ENCODE measurements at places on chromosomes 11 and 22. TPM values are rescaled to one million over a fixed set of nuclear protein-coding genes. Genes with fewer than 3 reads are reported as not detected.

The OR8G5 gene
- not detected for polyA plus RNA-seq

The CADM1 gene
- 0.83 TPM for polyA plus RNA-seq

The RFPL2 gene
- not detected for polyA plus RNA-seq

The SLC22A6 gene
- polyA plus RNA-seq = not detected

The OR51I2 gene
- polyA plus RNA-seq = not detected

The FIBIN gene
- polyA plus RNA-seq = 42.2 TPM

The SCARF2 gene
- 10.2 TPM for polyA plus RNA-seq

DNA sequence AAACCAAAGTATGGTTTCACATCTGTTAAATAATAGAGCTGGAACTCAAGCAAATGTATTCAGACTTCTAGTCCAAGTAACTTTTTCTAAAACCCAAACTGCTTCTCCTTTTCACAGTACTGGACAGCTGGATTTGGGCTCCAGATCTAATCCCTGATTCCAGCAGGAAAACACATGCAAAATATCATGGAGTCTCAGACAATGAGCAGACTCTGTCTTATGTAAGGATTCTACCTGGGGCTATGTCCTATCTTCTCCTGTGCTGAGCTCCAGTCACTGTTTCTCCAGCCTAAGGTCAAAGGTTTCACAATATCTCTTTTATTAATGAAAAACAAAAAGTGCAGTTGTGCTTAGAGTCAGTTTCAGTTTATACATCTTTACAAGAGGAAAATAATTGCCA lies 83.2 kb upstream of the EED start:
- no peak for DNase-seq
- peak overlapping the region; percentile 84 for H3K27ac ChIP-seq
- H3K27me3 ChIP-seq = no peaks in the 10 kb centered on the region
- H3K4me1 ChIP-seq = peaks cover 34% of the 10 kb centered on the region
- H3K36me3 ChIP-seq = no peaks in the 10 kb centered on the region

DNA sequence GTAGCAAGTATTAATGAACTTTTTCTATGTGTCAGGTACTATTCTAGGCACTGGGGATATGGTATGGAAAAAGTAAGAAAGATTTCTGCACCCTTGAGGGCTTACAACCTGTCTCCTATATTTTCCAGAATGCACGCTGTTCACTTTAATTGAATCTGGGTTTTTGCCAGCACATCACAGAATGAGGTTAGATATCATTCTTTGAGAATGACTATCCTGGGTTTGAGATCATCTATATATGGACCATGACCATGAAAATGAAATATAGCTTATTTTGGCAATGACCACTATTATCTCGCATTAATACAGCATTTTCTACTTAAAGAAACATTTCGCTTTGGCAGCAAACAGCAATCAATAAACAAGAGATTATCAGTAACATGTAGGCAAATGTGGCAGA lies 46.9 kb downstream of the C11orf71 start:
- no peak overlapping the region for H3K27ac ChIP-seq
- H3K36me3 ChIP-seq = no peaks in the 10 kb centered on the region
- H3K27me3 ChIP-seq = no peaks in the 10 kb centered on the region
- no peak for DNase-seq

- H3K4me3 ChIP-seq = no peak overlapping the region
- no peak overlapping the region for H3K27ac ChIP-seq
- H3K27me3 ChIP-seq = no peaks in the 10 kb centered on the region
- H3K36me3 ChIP-seq = no peaks in the 10 kb centered on the region
Measured at GRCh38 chr11:65036931-65037330, 4.1 kb upstream of the SAC3D1 start.

DNA sequence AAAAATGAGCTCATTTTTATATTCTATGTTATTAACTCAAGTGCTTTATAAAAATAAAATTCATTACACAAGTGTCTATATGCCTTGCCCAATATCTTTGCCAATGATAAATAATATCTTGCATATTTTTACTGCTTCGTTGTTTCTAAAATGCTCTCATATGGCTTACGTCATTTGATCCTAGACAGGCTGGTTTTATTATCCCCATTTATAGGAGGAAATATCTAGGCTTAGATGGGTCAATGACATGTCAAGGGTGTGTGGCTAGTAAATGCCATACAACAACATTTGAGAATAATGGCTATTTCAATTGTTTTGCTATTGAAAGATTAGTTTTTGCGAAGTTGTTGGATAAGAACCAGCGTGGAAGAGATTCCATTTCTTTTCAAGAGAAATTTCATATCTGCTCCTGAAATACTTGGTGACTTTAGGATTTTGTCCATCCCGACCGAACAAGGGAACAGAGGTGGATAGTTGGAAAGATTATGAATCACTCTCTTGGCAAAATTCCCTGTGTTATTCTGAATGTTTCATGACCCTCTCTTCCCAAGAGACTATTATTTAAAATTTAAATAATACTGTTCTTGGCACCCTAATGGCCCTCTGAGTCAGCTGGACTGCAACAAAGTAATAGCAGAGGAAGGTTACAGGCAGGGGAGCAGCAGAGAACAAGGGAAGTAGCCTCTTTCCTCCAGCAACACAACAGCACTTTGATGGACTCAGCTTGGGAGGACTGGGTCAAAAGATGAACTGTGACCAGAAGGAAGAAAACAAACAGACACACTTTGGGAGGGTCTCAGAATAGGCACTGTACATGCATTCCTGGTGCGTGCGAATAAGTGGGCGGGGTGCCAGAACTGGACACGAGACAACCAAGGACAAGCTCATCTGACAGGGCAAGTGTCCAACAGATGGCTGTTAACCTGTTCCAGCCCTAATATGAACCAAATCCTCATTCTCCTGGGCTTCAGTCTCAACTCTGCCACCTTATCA lies 94.5 kb downstream of the ME3 start:
- no peaks in the 10 kb centered on the region for H3K36me3 ChIP-seq
- no peaks in the 10 kb centered on the region for H3K27me3 ChIP-seq
- peak overlapping the region; percentile 16 for H3K4me3 ChIP-seq
- peaks cover 15% of the 10 kb centered on the region for H3K4me1 ChIP-seq

- no peaks in the 10 kb centered on the region for H3K4me1 ChIP-seq
- DNase-seq = no peak
- H3K27ac ChIP-seq = no peak overlapping the region
- no peaks in the 10 kb centered on the region for H3K36me3 ChIP-seq
Measured at GRCh38 chr11:133515107-133515506, 17.2 kb downstream of the OPCML start.

- no peaks in the 10 kb centered on the region for H3K4me1 ChIP-seq
- H3K36me3 ChIP-seq = no peaks in the 10 kb centered on the region
- H3K4me3 ChIP-seq = no peak overlapping the region
- no peak overlapping the region for H3K27ac ChIP-seq
- no peaks in the 10 kb centered on the region for H3K27me3 ChIP-seq
Measured at GRCh38 chr11:58900479-58901420, 38.5 kb upstream of the GLYATL1 start.

- peak overlapping the region; percentile 52 for H3K4me3 ChIP-seq
- H3K4me1 ChIP-seq = peaks cover 12% of the 10 kb centered on the region
- peak; percentile 18 for DNase-seq
Measured at GRCh38 chr11:84922836-84923235, 704.3 kb downstream of the DLG2 start.

- no peak overlapping the region for H3K4me3 ChIP-seq
- no peaks in the 10 kb centered on the region for H3K36me3 ChIP-seq
- no peaks in the 10 kb centered on the region for H3K27me3 ChIP-seq
- no peaks in the 10 kb centered on the region for H3K4me1 ChIP-seq
Measured at GRCh38 chr11:109747839-109748238, 325.8 kb downstream of the C11orf87 start.

DNA sequence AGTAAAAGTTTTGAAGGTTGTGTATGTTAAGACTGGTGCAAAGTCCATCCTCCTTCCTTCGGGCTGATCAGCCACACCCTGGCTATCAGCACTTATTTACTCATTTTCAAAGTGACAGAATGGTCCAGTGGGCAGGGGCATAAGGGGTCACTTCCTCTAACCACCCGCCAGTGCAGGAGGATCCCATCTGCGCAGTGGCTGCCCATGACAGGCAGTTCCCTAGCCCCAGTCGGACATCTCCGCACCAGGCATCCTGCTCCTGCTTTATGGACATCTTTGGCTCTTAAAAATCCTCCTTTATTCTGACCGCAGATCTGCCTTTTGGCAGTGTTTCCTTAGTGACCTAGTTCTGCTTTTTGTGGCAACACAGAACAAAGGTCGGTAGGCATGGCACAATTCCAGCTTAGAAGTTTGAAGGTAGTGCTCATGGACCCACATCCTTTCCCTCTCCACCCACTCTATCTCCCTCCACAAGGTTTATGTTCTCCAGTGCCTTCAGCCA lies 55.9 kb downstream of the BMAL1 start:
- no peak overlapping the region for H3K4me3 ChIP-seq
- no peaks in the 10 kb centered on the region for H3K36me3 ChIP-seq
- peaks cover 69% of the 10 kb centered on the region for H3K4me1 ChIP-seq
- peak; percentile 38 for DNase-seq
- peak overlapping the region; percentile 89 for H3K27ac ChIP-seq
- no peaks in the 10 kb centered on the region for H3K27me3 ChIP-seq

DNA sequence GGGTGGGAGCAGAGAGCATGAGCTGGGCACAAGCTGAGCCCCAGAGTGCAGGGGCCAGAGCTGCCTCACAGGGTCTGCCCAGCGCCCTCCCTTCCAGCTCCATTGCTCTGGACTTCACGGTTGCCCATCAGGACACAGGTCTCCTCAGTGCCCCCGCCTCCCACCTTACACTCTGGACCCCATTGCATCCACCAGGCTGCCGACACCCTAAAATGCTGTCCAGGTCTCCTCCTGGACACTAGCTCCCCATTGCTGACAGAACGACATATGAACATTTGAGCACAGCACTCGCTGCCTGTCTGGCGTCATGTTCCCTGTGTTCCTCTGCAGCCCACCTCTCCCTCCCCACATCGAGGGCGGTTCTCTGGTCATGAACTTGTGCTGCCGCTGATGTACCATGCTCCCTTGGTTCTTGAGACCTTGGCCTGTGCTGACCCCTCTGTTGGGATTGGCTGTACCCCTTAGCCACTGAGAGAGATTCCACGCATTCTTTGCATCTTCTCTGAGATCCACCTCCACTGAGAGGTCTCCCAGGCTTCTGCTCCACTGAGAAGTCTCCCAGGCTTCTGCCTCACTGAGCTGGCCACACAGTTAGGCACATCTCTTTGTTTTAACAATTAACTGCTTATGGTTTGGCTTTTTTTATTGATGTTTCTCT lies 34.2 kb upstream of the NECTIN1 start:
- no peaks in the 10 kb centered on the region for H3K36me3 ChIP-seq
- H3K4me3 ChIP-seq = no peak overlapping the region
- H3K27me3 ChIP-seq = no peaks in the 10 kb centered on the region
- DNase-seq = no peak
- peaks cover 12% of the 10 kb centered on the region for H3K4me1 ChIP-seq
- no peak overlapping the region for H3K27ac ChIP-seq

DNA sequence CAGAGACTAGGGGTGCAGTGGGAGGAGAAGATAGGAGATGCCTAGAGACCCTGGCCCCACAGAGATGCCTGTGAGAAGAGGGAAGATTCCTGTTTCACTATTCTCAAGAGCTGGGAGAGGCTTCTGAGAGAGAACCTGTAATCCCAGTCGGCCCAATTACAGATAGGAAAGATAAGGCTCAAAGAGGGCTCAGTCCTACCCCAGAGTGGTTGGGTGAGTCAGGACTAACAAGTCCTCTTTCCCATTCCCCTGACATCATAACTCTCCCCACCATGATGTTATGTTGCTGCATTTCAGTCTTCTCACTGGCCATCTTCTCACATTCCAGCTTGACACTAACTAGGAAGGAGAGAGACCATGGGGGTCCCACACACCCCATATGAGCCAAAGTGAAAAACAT lies 17.9 kb downstream of the ARHGEF12 start:
- no peaks in the 10 kb centered on the region for H3K36me3 ChIP-seq
- H3K4me3 ChIP-seq = no peak overlapping the region
- no peaks in the 10 kb centered on the region for H3K27me3 ChIP-seq
- no peaks in the 10 kb centered on the region for H3K4me1 ChIP-seq
- no peak overlapping the region for H3K27ac ChIP-seq

- H3K27ac ChIP-seq = no peak overlapping the region
- H3K36me3 ChIP-seq = no peaks in the 10 kb centered on the region
- DNase-seq = no peak
- H3K27me3 ChIP-seq = no peaks in the 10 kb centered on the region
- H3K4me3 ChIP-seq = no peak overlapping the region
Measured at GRCh38 chr11:105220121-105220520, 80.6 kb upstream of the CARD18 start.

- H3K27me3 ChIP-seq = peaks cover 83% of the 10 kb centered on the region
- H3K4me3 ChIP-seq = no peak overlapping the region
- DNase-seq = peak; percentile 7
- H3K36me3 ChIP-seq = no peaks in the 10 kb centered on the region
- H3K4me1 ChIP-seq = no peaks in the 10 kb centered on the region
Measured at GRCh38 chr11:131186629-131187101, 183.8 kb upstream of the NTM start.

GRCh38 chr11:86885311-86885710 lies 69.9 kb downstream of the FZD4 start:
- no peak overlapping the region for H3K27ac ChIP-seq
- DNase-seq = no peak
- peaks cover 13% of the 10 kb centered on the region for H3K4me1 ChIP-seq
- H3K27me3 ChIP-seq = no peaks in the 10 kb centered on the region

GRCh38 chr22:22930571-22931556 lies 43.2 kb downstream of the IGLL5 start:
- H3K36me3 ChIP-seq = no peaks in the 10 kb centered on the region
- H3K4me3 ChIP-seq = no peak overlapping the region
- H3K4me1 ChIP-seq = peaks cover 11% of the 10 kb centered on the region
- DNase-seq = no peak
- no peak overlapping the region for H3K27ac ChIP-seq
- no peaks in the 10 kb centered on the region for H3K27me3 ChIP-seq

- DNase-seq = no peak
- H3K27me3 ChIP-seq = no peaks in the 10 kb centered on the region
- H3K4me3 ChIP-seq = no peak overlapping the region
- H3K4me1 ChIP-seq = no peaks in the 10 kb centered on the region
- no peak overlapping the region for H3K27ac ChIP-seq
Measured at GRCh38 chr11:22764735-22765134, 64.9 kb downstream of the SVIP start.

DNA sequence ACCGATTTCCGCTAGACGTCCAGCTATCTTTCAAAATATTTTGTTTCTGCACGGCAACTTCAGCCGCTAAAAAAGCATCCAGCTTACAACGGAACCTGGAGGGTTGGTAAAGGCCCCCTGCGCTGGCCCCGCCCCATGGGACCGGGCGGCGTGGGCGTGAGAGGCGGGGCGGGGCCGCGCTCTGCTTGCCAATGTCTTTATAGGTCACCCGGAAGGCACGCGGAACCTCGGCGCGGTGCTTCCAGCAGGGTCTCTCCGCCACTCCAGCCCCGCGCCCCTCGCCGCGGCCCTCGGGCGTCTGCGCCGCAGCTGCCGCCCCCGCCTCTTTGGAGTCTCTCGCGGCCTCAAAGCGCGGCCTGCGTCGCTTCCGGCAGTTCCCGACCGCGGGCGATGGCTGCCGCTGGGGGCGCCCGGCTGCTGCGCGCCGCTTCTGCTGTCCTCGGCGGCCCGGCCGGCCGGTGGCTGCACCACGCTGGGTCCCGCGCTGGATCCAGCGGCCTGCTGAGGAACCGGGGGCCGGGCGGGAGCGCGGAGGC lies at the start of gene FDX1:
Gene FDX1, plus strand, starts transcription at position 218 of the 536 bp plus-strand sequence. Its CDS starts 173 bp downstream, at position 391.
- peak within 1 kb of the TSS; percentile 64 for H3K27ac ChIP-seq
- peak; percentile 89 for DNase-seq
- H3K4me1 ChIP-seq = peaks cover 41% of the 10 kb centered on the region
- no peaks in the 10 kb centered on the region for H3K36me3 ChIP-seq

- H3K4me1 ChIP-seq = no peaks in the 10 kb centered on the region
- H3K36me3 ChIP-seq = no peaks in the 10 kb centered on the region
- no peak for DNase-seq
Measured at GRCh38 chr22:26567610-26568009, 22.3 kb downstream of the TPST2 start.

- H3K27ac ChIP-seq = no peak overlapping the region
- peaks cover 71% of the 10 kb centered on the region for H3K36me3 ChIP-seq
- H3K27me3 ChIP-seq = no peaks in the 10 kb centered on the region
- no peaks in the 10 kb centered on the region for H3K4me1 ChIP-seq
Measured at GRCh38 chr22:41661088-41661487, 27.6 kb downstream of the SNU13 start.

Measured in GM23248 (cell line).